ENCODE measurements at places on chromosomes 6 and 20. TPM values are rescaled to one million over a fixed set of nuclear protein-coding genes. Genes with fewer than 3 reads are reported as not detected.

COL21A1 gene
- total RNA-seq: 0.53 TPM

DNA sequence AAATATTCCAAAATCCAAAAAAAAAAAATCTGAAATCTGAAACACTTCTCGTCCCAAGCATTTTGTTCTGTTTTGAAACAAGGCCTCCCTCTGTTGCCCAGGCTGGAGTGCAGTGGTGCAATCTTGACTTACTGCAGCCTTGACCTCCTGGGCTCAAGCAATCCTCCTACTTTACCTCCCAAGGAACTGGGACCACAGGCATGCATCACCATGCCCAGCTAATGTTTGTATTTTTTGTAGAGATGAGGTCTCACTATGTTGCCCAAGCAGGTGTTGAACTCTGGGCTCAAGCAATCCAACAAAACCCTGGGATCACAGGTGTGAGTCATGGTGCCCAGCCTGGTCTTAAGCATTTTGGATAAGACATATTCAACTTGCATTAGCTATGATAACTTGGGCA lies 13.6 kb downstream of the SESN1 start:
- DNase-seq: no peak

C20orf202 gene
- total RNA-seq: not detected

DNA sequence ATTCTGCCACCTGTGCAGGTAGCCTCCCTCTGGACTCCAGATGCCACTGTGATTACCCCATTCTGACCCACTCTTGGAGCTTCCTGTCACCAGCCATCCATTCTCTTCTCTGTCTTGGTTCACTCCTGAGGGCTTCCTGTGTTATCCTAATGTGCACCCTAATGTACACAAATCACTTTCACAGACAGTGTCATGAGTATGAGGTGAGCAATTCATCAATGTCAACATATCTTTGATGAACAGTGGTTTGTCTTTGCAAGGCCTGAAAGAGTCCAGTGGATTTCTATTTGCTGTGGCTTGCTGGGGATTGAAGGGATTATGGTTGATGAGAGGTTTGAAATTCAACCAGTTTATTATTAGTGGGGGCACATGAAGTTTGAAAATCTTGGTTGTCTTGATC lies 63.8 kb upstream of the EEF1E1 start:
- no peak for DNase-seq
